Uterus (tissue), 4 donors: ENCODE measurements at places on chromosomes 4 and X. TPM values are rescaled to one million over a fixed set of nuclear protein-coding genes. Genes with fewer than 3 reads are reported as not detected.

Gene ADH7
- total RNA-seq, result not detected

- DNase-seq, result no peak
Measured at GRCh38 chr4:163665101-163665500, 170.6 kb downstream of the TMA16 start.

- DNase-seq, result no peak
Measured at GRCh38 chr4:38774181-38774955, 8.4 kb downstream of the TLR10 start.

GRCh38 chrX:16386126-16386525 lies 218.8 kb downstream of the MAGEB17 start:
- no peak for DNase-seq

- DNase-seq, result no peak
Measured at GRCh38 chrX:9370893-9371292, 94.0 kb upstream of the TBL1X start.
